T-cell (primary cell): ENCODE measurements at places on chromosomes 12 and 14.

DNA sequence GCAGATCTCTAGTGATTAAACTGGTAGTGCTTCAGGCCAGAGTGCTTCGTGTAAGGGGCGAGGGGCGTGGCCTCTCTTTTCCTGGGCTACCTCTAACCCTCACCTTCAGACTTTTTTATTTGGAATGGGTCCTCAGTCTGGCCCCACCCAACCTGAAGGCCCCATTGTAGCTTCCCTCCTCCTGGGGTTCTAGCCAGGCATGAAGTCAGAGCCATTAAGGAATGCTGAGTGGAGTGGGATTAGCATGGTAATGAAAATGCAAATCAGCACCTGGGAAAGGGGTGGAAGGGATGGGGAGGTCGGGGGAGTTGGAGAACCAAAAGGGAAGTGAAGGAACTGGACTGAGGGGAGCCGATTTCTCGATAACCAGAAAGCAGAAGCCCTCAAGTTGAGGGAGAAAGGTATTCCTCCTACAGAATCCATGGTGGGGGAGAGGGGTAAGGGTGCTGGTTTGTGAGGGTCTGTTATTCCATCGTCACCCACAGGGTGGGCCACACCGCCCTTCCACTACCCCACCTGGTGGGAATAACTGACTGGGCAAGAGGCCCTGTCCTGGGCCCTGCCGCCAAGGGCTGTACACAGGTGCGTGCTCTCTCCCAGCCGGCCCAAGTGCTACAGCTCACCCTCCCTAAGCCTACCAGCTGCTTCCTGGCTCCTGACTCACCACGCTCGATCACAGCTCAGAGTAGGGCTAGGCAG, 14.1 kb downstream of the ZFHX2 start:
- H3K36me3 ChIP-seq, result no peaks in the 10 kb centered on the region
- no peak overlapping the region for H3K4me3 ChIP-seq
- no peak for DNase-seq
- H3K27ac ChIP-seq, result no peak overlapping the region
- H3K27me3 ChIP-seq, result no peaks in the 10 kb centered on the region
- H3K4me1 ChIP-seq, result peaks cover 3% of the 10 kb centered on the region

DNA sequence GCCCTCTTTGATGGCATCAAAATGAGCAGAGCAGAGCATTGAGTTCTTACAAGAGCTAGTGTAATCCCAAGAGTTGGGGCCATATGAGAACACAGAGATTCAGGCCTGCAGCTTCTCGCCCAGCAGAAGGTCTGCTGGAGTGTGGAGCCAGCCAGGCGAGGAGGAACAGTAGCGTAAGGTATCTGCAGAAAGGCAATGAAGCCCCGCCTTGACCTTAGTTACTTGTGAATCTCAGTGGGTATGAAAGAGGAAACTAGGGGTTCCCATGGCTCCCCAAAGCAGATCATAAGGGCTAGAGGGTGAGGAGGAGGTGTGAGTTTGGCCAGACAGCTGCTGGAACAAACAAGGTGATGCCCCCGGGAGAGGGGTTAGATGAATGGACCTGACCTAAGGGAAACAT, 49.4 kb downstream of the SLC8A3 start:
- H3K4me3 ChIP-seq, result no peak overlapping the region
- no peak overlapping the region for H3K27ac ChIP-seq
- H3K4me1 ChIP-seq, result no peaks in the 10 kb centered on the region
- no peaks in the 10 kb centered on the region for H3K27me3 ChIP-seq

DNA sequence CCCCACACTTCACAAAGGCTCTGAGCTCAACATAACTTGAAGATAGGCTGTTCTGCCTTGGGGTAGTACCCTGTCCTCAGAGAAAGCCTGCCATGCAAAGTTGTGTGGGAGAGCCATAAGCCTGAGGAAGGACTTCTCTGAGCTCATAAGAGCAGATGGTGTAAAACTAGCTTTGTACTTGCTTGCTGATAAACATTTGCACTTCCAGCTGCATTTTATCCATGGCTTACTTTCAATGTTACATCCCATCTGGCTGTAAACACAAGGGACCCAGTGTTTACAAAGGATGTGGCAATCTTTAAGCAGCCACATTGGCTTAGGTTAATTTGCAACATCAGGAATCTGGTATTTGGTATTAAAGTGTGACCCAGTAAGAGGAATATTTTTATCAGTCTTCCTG, 258.1 kb downstream of the IPO8 start:
- H3K4me3 ChIP-seq, result no peak overlapping the region
- no peaks in the 10 kb centered on the region for H3K4me1 ChIP-seq
- no peak overlapping the region for H3K27ac ChIP-seq
- DNase-seq, result no peak

DNA sequence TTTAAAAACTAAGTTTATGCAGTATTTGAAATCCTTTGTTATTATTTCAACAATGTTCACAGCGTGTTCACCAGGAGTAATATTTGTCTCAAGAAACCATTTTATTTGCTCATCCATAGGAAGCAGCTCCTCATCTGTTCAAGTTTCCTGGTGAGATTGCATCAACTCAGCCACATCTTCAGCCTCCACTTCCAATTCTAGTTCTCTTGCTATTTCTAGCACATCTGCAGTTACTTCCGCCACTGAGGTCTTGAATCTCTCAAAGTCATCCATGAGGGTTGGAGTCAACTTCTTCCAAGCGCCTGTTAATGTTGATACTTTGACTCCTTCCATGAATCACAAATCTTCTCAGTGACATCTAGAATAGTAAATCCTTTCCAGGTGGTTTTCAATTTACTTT, 18.0 kb downstream of the CLEC9A start:
- no peak overlapping the region for H3K4me3 ChIP-seq
- no peaks in the 10 kb centered on the region for H3K36me3 ChIP-seq
- no peak for DNase-seq
- no peaks in the 10 kb centered on the region for H3K27me3 ChIP-seq
- no peaks in the 10 kb centered on the region for H3K4me1 ChIP-seq

GRCh38 chr12:15634010-15634683, 155.0 kb downstream of the EPS8 start:
- no peaks in the 10 kb centered on the region for H3K36me3 ChIP-seq
- H3K27ac ChIP-seq, result no peak overlapping the region
- no peak for DNase-seq
- H3K4me1 ChIP-seq, result no peaks in the 10 kb centered on the region

- H3K27me3 ChIP-seq, result peaks cover 27% of the 10 kb centered on the region
- H3K36me3 ChIP-seq, result no peaks in the 10 kb centered on the region
- DNase-seq, result no peak
- no peak overlapping the region for H3K27ac ChIP-seq
- peaks cover 1% of the 10 kb centered on the region for H3K4me1 ChIP-seq
These were observed 5.7 kb upstream of the HOXC4 start for GRCh38 chr12:54047964-54048303.

DNA sequence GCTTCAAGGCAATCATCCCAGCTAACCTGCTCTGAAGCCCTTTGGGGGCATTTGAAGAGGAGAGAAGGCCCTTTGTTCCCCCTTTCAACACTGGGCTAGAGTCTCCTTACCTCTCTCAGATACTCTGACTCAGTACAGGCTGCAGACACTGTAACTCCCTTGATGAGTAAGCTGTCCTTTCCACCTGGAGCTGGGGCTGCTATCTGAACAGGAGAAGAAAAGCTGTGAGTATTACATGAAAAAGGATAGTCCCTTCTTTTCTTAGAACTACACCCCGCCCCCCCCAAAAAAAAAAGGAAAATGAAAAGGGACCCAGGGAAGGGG, 186.6 kb upstream of the PLEKHG7 start:
- no peak overlapping the region for H3K4me3 ChIP-seq
- H3K36me3 ChIP-seq, result no peaks in the 10 kb centered on the region
- no peaks in the 10 kb centered on the region for H3K27me3 ChIP-seq
- H3K4me1 ChIP-seq, result no peaks in the 10 kb centered on the region

GRCh38 chr12:64054079-64054520, 168.0 kb downstream of the KICS2 start:
- no peaks in the 10 kb centered on the region for H3K36me3 ChIP-seq
- no peak overlapping the region for H3K4me3 ChIP-seq
- no peaks in the 10 kb centered on the region for H3K4me1 ChIP-seq
- H3K27ac ChIP-seq, result no peak overlapping the region

- DNase-seq, result no peak
- H3K27me3 ChIP-seq, result no peaks in the 10 kb centered on the region
- H3K4me3 ChIP-seq, result no peak overlapping the region
- H3K4me1 ChIP-seq, result no peaks in the 10 kb centered on the region
- no peaks in the 10 kb centered on the region for H3K36me3 ChIP-seq
These were observed 53.4 kb upstream of the NAV3 start for GRCh38 chr12:77777274-77777673.

DNA sequence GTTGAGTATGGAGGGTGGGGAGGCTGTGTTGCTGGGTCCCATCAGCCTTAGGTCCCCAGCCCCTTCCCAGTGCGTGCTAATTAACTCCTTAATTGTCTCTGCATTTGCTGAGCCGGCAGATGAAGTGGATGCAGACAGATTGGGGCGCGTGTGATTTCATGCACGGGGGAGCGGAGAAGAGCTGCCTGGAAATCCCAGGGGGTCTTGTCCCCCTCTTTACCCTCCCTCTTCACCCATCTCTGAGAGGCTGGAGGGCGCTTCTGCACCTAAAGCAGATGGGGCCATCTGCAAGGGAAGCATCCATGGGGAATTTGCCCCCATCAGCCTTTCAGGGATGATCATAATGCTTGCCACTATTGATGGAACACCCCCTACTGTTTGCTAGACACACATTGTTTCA, 4.4 kb upstream of the ASIC1 start:
- H3K4me3 ChIP-seq, result no peak overlapping the region
- no peaks in the 10 kb centered on the region for H3K36me3 ChIP-seq
- peaks cover 25% of the 10 kb centered on the region for H3K4me1 ChIP-seq
- H3K27ac ChIP-seq, result no peak overlapping the region
- no peak for DNase-seq
- peaks cover 5% of the 10 kb centered on the region for H3K27me3 ChIP-seq

DNA sequence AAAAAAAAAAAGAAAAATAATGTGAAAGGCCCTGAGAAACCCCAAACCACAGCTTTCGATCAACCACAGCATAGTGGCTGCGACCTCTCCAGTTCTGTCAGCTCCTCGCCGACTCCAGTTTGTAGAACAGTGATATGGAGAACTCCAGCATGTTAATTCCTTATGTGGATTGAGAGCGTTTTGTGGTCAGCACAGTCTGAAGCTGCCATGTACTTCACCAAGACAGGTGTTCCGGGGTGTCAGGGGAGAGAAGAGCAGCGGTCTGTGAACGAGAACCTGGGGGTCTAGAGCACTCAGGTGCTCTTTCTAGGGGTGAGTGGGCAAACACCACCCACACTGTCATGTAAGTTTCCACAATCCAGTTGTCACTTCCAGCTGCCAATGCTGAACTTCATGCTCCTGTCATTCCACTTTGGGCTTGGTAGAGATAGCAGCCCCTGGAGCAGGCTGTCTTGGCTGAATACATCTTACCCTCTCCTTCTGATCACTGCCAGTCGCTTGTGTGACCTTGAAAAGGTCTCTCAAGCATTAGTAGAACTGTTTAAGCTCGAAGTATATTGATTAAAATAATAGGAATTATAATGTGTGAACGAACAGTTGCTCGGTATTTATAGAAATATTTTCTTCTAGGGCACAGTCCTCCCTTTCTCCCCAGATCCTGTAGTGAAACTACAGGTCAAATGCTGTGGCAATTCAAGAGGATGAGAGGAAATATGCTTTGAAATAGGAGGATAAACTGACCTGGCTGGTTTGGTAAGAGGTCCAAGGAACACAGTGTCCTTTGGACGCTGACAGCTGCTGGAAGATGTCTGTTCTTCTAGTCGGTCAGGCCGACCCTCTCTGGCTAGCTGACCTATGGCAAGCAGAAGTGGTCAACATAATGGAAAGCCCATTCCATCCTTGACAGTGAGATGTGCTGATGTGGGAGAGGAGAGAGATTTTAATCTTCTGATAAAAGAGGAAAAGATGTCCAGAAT, 15.7 kb upstream of the MAX start:
- no peaks in the 10 kb centered on the region for H3K36me3 ChIP-seq
- H3K4me3 ChIP-seq, result no peak overlapping the region
- no peaks in the 10 kb centered on the region for H3K4me1 ChIP-seq
